ENCODE measurements at places on chromosomes 2 and 18.
A peak's percentile ranks its signal among the peaks of the same experiment; 100 is the strongest.

GRCh38 chr2:130798472-130799218, 38.1 kb upstream of the ARHGEF4 start:
- no peak for DNase-seq

DNA sequence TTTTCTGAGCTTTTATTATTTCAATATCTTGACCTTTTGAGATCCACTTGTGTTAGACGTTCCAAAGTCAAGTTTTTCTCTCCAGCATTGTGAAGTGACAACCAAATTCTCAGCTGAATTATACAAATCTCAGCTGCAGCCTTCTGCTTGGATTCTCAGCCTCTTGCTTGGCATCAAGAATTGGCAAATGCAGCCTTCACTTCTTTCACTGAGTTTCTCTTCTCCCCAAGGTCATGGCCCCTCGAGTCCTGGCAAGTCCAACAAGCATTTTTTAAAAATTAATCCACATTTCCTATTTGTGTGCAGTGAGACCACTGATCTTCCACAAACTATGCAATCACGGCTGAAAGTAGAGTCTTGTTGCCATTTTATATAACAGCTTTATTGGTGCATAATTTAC, 23.4 kb upstream of the SMIM21 start:
- DNase-seq: no peak

- no peak for DNase-seq
Observed at GRCh38 chr2:230358305-230358704, 31.3 kb downstream of the SP140L start.

DNA sequence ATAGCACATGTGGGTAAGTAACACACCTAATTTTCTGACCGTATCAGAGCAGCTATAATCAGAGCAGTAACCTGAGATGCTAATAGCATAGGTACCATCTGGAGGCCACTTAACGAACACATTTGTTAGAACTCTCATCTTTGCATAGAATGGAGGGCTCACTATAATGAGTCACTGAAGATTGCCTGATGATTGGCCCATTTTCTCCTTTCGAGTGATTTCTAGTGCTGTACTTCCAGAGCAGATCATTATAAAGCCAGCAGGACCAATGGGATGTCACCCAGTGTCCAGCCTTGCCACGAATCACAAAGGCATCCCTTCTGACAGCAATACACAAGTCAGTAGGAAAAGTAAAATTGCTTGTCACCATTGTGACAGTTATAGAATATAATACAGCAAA, 81.7 kb upstream of the REV1 start:
- no peak for DNase-seq

DNA sequence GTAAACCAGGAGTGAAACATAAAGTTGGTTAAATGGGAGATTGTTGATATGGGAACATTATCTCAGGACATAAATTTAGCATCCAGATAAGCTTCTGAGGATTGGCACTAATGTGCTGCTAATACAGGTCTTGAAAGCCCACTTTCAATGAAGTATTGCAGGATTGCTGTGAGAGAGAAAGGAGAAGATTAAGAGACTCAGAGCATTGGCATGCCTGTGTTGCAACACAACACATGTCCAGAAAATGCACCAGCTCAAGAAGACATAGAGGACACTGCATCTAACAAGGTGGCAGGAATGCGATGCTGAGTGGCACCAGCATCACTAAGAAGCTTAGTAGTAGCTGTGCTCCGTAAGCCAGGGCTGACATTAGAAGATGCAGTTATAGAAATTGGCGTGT, 728.9 kb downstream of the SUCLG1 start:
- peak; percentile 17 for DNase-seq

- no peak for DNase-seq
Observed at GRCh38 chr2:159153463-159153862, 133.0 kb downstream of the WDSUB1 start.

DNA sequence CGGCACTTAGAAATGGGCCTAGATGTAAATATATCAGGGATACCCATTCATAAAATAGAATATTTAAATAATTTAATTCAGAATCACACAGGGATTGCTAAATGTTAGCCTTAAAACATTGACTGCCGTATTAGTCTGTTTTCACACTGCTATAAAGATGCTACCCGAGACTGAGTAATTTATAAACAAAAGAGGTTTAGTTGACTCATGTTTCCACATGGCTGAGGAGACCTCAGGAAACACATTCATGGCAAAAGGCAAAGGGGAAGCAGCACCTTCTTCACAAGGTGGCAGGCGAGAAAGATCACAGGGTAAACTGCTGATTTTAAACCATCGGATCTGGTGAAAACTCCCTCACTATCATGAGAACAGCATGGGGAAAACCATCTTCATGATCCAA, 223.6 kb upstream of the GULP1 start:
- no peak for DNase-seq

GRCh38 chr2:132605236-132606180, 64.5 kb downstream of the LYPD1 start:
- DNase-seq: no peak

- DNase-seq: no peak
Observed at GRCh38 chr2:10481666-10482157, 33.6 kb upstream of the ODC1 start.

Data from fibroblast of skin of left quadriceps (primary cell).